RPMI7951 (cell line): ENCODE measurements at places on chromosomes 11 and 22. TPM values are rescaled to one million over a fixed set of nuclear protein-coding genes. Genes with fewer than 3 reads are reported as not detected.

The RASL10A gene
- 0.24 TPM in 1 of 2 replicates, not detected in the other for total RNA-seq

The ADORA2A gene
- total RNA-seq = 3.7 and 4.2 TPM in 2 replicates

The PI4KA gene
- total RNA-seq = 17.8 and 19.4 TPM in 2 replicates

The CLMP gene
- total RNA-seq = 42.7 and 44.9 TPM in 2 replicates

The CEP126 gene
- 0.78 and 2.6 TPM in 2 replicates for total RNA-seq

The LRRC74B gene
- under 0.01 TPM in 1 of 2 replicates, not detected in the other for total RNA-seq

The SPCS2 gene
- total RNA-seq = 32.6 and 34.7 TPM in 2 replicates

The TCF20 gene
- 12.5 and 13.9 TPM in 2 replicates for total RNA-seq

The OR2AG1 gene
- not detected in 2 replicates for total RNA-seq

The MS4A8 gene
- not detected in 2 replicates for total RNA-seq

The OR51B5 gene
- total RNA-seq = 1.8 and 2.0 TPM in 2 replicates
